ENCODE measurements at places on chromosomes 6 and 20.
A peak's percentile ranks its signal among the peaks of the same experiment; 100 is the strongest.

- no peak for DNase-seq
Observed at GRCh38 chr6:1801401-1801800, 191.7 kb downstream of the FOXC1 start.

GRCh38 chr6:14614631-14615030 is 497.1 kb downstream of the CD83 start:
- DNase-seq, result no peak

DNA sequence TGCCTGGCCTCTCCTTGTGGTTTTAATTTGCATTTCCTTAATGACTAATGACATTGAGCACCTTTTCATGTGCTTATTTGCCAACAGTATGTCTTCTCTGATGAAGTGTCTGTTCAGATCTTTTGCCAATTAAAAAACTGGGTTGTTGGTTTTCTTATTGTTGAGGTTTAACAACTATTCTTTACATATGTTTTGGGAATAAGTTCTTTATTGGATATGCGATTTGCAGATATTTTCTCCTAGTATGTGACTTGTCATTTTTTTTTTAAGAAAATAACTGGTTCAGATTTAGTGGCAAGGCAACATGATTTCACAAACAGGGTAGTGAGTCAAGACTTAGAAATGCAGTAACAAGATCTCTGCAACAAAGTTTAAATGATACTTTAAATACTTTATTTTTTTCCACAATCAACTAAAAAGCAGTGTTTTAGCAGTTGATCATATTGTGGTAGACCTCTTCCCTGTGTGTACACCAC is 67.8 kb downstream of the TIAM2 start:
- DNase-seq, result no peak

GRCh38 chr20:10644458-10645204 is 29.2 kb downstream of the JAG1 start:
- no peak for DNase-seq

- no peak for DNase-seq
Observed at GRCh38 chr6:168377484-168377855, 57.9 kb upstream of the DACT2 start.

GRCh38 chr6:132673376-132674094 is 14.6 kb upstream of the TAAR1 start:
- no peak for DNase-seq

DNA sequence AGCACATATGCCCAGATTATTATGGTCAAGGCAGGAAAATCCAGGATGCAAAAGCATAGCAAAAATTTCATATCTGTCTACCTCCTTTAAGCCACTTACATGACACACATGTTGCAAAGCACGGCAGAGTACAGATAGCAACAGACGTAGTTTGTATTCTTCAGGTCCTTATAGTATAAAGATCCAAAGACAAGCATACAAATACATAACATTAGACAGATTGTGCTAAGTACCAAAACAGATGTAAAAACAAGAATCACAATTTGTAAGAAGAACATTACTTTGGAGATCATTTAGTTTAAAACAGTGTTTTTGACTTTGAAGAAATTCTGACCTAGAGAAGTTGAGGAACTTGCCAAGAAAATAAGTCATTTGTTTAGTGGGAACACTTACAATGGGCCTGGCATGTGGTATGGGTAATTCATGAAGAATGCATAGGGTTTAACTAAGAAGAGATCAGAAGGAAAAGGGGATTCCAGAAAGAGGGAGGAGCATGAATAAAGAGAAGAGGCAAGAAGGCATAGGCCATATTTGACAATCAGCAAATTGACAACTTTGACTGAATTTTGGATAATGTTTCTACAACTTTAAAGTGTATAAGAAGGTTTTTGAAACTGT is 30.6 kb upstream of the LMBRD1 start:
- no peak for DNase-seq

DNA sequence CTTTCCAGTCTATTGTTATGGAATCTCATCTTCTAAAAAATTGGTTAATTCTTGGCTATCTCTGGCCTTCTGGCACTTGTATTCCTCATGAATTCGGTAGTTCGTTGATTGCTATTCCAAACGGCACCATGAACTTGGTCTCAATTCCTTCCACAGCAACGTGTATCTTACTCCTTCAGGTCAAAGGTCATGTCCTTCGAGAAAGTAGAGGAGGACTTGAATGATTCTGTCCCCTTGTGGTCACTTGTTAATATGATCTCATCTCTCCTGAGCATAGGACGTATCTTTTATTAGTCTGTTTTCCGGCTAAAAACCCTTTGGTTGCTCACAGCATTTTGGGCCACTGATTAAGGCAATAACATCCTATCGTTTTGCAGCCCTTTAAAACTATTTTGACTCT is 9.4 kb downstream of the TLDC2 start:
- DNase-seq, result no peak

GRCh38 chr20:36645998-36646397 is at the start of gene SLA2:
Gene SLA2 (minus strand): TSS chr20:36646196. CDS start chr20:36641335, 4,861 bp downstream.
- DNase-seq, result no peak

DNA sequence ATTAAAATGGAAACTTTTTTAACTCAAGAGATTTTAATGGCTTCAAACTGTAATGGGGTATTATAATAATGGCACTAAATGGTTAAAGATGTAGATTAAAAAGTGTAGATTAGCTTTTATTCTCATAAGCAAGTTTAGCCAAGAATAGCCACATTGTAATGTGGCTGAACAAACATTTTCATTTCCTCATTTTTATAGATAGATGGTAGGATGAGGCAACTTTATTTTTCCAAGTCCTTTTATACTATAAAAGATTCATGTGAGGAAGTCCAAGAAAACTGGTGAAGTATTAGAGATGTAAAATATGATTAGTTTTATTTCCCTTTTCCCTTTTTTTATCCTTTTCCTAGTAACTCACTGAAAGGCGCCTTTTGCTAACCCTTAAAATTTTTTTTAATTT is 88.8 kb downstream of the ATRN start:
- DNase-seq, result no peak

GRCh38 chr20:11895861-11896387 is 21.8 kb upstream of the BTBD3 start:
- no peak for DNase-seq

DNA sequence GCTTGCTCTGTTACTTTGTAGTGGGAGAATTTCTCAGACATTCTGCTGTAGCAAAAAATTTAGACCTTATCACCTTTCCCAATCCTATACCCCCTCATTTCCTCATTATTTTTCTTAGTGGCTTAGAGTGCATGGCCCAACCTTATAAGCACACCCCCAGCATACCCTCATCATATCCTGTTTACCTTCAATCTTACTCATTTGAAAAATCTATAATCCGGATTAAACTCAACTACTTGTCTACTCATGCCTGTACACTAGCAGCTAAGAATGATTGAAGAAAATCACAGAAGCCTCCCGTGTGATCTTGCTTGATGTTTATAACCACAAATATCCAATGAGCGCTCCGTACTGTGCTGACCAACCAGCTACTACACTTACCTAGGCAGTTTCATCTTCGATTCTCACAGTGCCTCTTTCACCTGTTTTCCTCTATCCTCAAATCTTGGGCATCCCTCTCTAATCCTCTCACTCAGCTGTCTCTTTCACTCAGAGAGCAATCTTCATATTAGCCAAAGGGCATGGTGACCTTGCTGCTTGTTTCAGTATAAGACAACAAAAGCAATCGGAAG is 36.6 kb downstream of the AIG1 start:
- DNase-seq, result no peak

GRCh38 chr6:169190970-169191369 is 62.7 kb downstream of the THBS2 start:
- no peak for DNase-seq

GRCh38 chr6:34414999-34415858 is 10.6 kb downstream of the RPS10 start:
- DNase-seq, result no peak

- no peak for DNase-seq
Observed at GRCh38 chr6:82651845-82652335, 288.3 kb downstream of the TPBG start.

DNA sequence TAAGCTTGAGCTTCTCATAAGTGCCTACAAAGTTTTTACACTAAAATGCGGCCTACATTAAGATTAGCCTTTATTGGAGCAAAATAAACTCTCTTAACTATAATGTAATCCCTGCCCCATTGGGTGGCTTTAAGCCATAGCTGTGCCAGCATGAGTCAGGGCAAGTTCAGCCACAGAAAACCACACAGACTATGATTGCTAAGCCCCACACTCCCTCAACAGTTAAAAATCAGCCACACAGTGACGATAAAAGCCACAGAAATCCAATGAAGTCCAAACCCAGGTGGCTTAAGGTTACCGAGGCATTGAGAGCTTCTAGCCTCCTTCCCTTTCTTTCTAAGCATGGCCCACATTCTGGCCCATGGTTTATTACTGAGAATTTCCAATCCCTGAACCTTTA is 61.6 kb downstream of the GRM1 start:
- peak; percentile 4 for DNase-seq

GRCh38 chr6:161744211-161745067 is 470.6 kb upstream of the AGPAT4 start:
- no peak for DNase-seq

- no peak for DNase-seq
Observed at GRCh38 chr20:46557231-46557956, 6.9 kb upstream of the OCSTAMP start.

- no peak for DNase-seq
Observed at GRCh38 chr6:157486572-157486971, 105.6 kb downstream of the ZDHHC14 start.

DNA sequence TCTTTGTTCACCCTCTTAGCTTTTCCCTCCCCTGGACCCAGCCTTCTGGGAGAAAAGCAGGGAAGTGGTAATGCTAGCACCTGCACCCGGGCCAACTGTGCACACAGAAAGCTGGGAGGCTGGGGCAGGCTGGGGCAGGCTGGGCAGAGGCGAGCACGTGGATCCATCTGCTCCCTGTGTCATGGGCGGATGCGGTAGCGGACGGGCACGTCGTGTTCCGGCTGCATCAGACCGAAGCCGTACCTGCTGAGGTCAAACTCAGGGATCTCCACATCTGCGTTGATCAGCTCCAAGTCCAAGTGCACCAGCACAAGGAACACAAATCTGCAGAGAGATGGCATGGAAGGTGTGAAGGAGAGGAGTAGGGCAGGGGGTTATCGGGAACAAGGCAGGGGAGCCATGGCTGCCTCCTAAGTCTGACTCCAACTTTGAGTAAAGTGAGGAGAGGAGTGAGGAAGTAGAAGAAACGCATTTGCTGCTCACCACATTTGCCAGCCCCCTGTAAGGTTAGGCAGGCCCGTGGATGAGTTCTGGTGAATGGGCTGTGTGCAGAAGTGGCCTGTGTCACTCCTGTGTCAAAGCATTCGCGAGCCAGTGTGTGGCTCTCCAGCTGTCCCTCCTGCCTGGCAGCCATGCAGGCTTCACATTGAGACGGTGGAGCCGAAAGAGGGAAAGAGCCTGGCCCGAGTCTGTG is 25.4 kb upstream of the KCNB1 start:
- no peak for DNase-seq

- no peak for DNase-seq
Observed at GRCh38 chr6:10465629-10466499, 51.0 kb upstream of the TFAP2A start.

- DNase-seq, result no peak
Observed at GRCh38 chr6:41367700-41368099, 32.3 kb downstream of the NCR2 start.

- no peak for DNase-seq
Observed at GRCh38 chr6:99588618-99589289, 17.9 kb upstream of the PRDM13 start.

DNA sequence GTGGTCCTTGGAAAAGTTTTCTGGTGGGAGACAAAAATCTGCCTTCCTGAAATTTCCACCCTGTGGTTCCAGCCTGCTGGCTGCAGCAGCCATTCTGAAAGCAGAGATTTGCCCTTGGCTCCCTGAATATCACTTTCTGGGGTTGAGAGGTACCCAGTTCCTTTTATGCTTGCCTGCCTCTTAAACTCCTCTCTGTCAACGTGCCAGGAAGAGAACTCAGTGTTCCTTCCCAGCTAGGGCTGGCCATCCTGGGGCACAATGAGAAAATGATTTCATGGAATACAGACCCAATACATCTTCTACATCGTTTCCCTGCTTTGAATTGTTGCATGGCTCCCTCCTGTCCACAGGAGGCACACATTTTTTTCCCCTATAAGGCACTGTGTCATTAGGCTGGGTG is 1.6 kb upstream of the DSN1 start:
- DNase-seq, result no peak

GRCh38 chr6:31558631-31559500 is 11.5 kb downstream of the NFKBIL1 start:
- no peak for DNase-seq

- no peak for DNase-seq
Observed at GRCh38 chr6:113381959-113382358, 475.2 kb upstream of the MARCKS start.

GRCh38 chr6:166589337-166589731 is 2.9 kb upstream of the RAMACL start:
- DNase-seq, result no peak

GRCh38 chr6:134081506-134081905 is 29.1 kb upstream of the SLC2A12 start:
- DNase-seq, result no peak

DNA sequence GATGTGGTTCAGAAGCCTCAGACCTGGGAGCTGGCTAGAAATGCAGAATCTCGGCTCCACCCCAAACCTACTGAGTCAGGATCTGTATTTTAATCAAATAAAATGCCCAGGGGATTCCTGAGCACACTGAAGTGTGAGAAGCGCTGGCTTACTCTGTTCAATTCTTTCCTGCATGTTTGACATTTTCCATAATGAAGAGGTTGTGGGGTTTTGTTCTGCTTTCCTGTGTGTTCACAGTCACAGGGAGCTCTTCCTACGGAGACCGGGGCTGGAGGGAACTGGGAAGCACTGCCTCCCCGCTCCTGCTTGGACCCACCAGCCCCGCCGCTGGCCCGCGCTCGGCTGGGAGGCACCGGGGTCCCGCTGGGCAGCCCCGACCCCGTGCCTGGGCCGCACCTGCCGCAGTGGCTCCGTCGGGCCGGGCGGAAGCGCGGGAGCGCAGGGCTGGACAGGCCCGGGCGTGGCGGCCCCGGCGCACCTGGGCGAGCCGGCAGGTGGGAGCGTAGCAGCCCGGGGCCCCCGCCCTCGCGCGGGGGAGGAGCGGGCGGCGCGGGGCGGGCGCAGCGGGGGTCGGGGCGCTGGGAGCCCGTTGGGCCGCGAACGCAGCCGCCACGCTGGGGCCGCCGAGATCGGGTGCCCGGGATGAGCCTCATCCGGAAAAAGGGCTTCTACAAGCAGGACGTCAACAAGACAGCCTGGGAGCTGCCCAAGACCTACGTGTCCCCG is at the start of gene MAPK13:
MAPK13 (plus strand) TSS at position 573 of the 726 bp plus-strand sequence; CDS start at position 643, 70 bp downstream.
- no peak for DNase-seq

- no peak for DNase-seq
Observed at GRCh38 chr20:44959638-44960102, 527 bp downstream of the TOMM34 start.

GRCh38 chr6:170111816-170112582 is 178.9 kb downstream of the DLL1 start:
- DNase-seq, result no peak
